HEK293T (cell line): ENCODE measurements at places on chromosomes 2 and 18.

DNA sequence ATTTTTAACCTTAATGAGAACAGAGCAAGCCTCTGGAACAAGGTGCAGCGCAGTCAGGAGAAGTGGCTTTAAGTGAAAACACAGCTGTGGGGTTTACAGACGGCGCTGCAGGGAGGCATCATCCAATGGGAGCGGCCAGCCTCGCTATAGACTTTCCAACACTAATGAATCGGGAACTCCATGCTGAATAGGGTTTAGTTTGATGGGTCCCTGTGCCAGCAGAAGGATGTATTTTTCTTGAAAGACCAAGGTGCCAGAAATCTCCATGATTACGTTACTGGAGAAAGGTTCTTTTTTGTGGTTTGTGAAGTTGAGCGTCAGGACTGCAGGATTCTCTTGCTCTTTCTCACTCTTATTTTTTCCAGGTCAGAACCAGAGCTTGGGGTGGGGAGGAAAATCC is 87.9 kb upstream of the ALPP start:
- no peak for DNase-seq

DNA sequence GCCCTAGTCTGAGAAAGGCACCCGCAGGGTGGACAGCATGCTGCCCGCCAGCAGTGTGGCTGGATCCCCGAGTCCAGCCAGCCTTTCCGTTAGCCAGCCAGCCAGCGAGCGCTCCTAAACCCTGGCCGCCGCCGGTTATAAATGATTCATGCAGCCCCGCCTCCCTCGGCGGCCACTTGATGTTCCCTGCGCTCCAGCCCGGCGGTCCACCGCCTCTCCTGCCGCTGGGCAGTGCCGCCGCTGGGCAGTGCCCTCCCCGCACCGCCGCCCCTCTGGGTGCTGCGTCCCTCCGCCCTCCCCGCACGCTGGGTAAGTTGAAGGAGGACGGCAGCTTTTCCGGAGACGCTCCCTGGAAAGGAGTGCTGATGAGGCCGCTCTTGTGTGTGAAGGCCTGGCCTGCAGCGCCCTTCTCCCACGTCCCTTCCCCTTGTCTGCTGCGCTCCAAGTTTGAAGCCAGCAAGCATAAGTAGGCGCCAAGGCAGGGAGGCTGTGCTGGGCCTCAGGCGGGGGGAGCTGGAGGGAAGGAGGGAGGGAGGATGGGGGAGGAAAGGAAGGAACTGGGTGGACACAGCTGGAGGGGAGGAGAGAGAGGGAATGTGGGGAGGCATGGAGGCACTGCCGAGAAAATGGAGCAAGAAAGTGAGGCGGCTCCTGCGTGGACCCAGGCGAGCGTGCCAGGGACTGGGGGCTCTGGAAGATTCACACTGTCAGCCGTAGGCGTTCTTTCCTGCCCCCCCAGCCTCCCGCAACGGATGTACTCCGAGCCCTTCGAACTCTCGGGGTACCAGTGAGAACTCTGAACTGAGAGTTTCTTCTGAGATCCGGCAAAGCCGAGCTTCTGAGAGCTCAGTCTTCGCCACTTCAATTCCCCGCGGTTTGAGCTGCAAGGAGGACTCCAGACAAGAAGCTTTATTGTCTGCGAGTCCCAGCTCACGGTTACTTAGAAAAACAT is 131.9 kb downstream of the GLI2 start:
- no peak for DNase-seq

- DNase-seq = peak; percentile 23
Observed at GRCh38 chr2:137173463-137173862, 408.1 kb downstream of the THSD7B start.

DNA sequence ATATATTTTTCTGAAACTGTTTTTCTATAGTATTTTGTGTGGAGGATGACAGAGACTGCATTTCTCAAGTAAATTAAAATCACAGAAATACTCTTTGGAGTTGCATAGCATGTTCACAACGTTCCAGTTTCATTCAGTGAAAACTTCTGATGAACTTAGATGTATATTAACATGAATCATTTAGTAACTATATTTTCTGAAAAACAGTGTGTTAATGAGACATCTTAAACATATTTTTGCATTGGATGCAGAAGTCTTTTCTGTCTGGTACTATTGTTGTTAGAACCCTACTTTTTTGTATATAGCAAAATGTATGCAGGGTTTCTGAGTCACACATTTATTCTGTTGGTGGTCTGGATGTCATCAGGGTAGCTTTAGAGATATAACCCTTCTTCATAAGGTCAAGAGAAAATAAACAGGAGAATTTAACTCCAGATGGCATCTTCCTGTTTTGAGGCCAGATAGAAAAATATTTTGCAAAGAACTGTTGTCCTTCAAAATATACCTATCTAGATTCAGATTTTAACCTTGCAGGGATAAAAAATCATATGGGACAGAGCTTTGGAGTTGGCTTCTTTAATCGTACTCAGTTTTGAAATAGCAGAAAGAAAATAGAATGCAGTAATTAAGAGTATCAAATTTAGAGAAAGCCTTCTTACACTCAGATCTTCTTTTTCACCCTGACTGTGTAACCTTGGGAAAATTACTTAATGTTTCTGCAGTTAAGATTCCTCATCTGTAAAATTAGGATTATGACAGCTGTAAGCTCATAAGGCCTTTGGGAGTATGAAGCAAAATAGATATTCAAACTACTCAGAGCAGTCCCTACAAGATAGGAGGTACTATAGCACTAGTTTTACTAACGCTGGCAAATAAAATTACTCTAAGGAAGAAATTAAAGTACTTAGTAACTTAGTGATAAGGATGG is 5.3 kb downstream of the COL3A1 start:
- DNase-seq = no peak

- no peak for DNase-seq
Observed at GRCh38 chr2:65319072-65319673, 91.5 kb downstream of the ACTR2 start.

DNA sequence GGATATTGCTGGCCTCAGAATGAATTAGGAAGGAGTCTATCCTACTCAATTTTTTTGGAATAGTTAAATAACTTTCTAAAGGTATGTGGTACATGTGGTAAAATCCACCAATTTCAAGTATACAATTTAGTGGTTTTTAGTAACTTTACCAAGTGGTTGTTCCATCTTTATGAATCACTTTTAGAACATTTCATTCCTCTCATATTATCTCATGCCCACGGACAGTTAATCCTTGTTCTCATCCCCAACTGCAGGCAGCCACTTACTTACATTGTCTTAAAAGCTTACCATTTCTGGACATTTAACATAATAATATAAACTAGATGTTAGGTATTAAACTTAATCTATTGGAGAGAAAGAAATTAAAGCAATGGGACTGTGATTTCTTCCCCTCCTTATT is 146.3 kb upstream of the ZC3H15 start:
- DNase-seq = no peak

DNA sequence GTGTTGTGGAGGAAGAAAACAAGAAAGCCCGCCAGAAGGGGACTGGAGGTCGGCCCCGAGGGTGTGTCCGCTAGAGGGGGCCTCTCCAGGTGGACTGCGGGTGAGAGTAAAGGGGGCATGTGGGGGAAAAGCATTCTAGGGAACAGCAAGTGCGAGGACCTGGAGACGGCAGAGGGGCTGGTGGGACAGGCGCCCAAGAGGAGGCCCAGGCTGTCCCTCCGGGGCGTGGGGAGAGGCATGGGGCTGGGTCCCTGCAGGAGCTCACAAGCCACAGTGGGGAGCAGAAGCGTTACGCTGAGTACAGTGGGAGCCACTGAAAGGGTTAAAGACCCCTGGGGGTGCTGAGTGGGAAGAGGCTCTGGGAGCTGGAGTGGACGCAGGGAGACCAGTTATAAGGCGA is 1.6 kb upstream of the KLF11 start:
- no peak for DNase-seq

GRCh38 chr2:12803607-12804006 is 86.9 kb downstream of the TRIB2 start:
- no peak for DNase-seq

GRCh38 chr2:119292226-119292625 is 68.6 kb downstream of the STEAP3 start:
- peak; percentile 32 for DNase-seq

GRCh38 chr2:9206991-9207640 is 504 bp downstream of the ASAP2 start:
- DNase-seq = peak; percentile 45

DNA sequence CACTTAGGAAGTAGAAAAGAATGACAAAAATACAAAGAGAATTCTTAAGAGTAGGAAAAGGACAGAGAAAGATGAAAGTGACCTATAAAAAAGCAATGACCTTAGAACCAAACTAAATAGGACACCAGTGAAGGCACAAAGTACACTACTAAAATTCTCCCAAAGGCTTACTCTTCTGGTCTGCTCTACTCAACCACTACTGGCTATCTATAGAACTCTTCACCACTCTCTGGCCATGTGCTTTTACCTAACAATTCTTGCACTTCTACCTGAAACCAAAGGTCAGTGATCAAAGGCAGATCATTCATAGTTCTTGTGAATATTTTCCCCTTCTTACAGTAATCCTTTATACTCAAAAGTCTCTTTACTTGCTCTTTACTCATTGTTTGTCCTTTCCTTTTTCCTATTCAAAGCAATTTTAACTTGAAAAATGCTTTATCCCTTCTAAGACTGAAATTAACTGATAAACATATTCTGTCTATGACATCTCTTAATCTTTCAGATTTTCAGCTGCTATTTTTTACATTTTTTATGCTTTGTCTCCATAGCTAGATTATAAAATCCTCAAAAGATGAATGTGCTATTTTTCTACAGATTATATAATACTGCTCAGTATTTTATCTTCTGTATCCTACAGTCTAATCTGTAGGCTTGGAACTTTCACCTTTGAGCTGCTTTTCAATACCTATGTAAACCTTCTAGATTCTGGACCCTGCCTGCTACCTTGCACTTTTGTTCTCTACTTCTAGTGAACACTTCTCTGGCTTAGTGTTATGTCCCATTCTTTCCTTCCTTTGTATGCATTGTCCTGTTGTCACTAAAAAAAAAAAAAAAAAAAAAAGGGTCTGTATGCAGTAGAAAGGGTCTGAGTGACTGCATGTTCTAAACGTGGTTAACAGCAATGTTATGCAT is 64.6 kb downstream of the NCKAP1 start:
- no peak for DNase-seq

- no peak for DNase-seq
Observed at GRCh38 chr2:160479269-160479668, 14.3 kb downstream of the RBMS1 start.

DNA sequence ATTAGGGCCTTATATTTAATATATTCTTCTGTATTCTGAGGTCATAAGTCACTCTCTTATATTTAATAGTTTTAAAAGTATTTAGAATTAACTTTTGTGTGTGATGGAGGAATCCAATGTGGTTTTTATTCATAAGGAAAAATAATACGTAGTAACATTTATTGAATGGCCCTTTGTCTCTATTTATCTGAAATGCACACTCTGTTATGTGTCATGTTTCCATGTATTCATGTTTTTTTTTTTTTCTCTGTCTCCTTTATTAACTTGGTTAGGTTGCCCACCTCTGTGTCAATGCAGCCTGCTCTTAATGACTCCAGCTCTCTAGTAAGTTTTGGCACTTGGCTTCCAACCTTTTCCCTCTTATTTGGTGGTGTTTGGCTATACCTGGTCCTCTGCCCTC is 33.8 kb downstream of the RNF144A start:
- DNase-seq = no peak

DNA sequence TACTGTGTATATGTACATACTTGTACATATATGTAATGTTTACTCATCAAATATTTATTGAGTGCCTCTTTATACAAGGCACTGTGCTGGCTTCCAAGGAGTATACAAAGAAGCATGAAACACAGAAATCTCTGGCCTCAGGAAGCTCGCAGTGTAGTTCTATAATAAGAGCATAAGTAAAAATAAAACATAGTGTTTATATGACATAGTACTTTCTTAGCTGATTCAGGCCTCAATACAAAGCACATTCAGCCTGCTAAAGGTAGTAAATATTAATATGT is 13.9 kb downstream of the STAMBP start:
- DNase-seq = no peak

DNA sequence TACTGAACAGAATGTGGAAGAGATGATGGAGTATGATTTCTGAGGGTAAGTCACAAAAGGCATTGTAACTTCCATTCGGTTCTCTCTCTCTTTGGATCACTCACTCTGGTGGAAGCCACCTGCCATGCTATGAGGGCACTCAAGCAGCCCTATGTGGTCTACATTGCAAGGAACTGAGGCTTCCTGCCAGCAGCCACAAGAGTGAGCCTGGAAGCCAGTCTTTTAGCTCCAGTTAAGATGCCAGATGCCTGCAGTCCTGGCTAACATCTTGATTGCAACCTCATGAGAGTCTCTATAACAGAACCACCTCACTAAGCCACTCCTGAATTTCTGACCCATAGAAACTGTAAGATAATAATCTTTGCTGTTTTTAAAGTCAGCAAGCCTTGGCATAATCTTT is 935.7 kb downstream of the LRP1B start:
- DNase-seq = no peak

- no peak for DNase-seq
Observed at GRCh38 chr2:148716378-148716920, 71.9 kb downstream of the EPC2 start.

DNA sequence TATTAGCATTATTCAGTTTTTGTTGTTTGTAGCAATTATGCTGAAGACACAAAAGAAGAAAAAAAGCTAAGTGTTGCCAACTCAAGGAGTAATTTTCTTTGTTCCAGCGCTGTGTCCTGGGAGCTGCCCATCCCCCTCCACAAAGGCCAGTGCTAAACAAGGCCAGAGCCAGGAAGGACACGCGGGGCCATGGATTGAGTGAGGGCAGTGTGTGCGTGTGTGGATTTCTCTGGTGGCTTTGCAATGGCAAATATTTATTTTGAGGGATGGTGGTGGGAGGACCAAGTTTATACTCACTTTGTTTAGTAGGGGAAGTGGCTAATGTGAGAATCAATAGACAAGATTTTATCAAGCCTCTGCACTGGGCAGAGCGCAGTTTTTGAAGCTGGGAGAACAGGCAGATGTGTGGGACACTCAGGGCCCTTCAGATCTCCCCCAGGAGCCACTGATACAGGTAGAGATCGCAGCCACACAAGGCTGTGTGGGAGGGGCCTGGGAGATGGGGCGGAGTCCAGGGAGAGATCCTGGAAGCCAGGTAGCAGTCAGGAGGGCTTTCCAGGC is 11.4 kb downstream of the AGAP1 start:
- no peak for DNase-seq

DNA sequence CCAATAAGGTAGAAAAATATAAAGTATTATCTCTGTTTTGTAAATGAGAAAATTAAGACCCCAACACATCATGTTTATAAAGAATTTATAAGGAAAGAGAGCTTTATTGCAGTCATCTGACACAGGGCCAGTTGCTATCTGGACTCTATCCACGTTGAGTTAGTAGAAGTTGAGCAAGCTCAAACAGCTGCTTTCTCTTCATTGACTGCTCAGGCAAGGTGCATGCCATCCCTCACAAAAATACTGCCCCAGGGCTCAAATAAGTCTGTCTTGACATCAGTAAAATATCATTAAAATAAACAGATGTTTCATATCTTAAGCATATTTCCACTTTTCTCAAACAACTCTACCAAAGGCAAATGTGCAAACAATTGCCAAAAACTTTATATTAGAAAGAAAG is 14.8 kb downstream of the COL5A2 start:
- no peak for DNase-seq
